SJSA1 (cell line): ENCODE measurements at places on chromosomes 13 and 19. TPM values are rescaled to one million over a fixed set of nuclear protein-coding genes. Genes with fewer than 3 reads are reported as not detected.

- no peak overlapping the region for H3K4me3 ChIP-seq
- no peaks in the 10 kb centered on the region; the same call in none of the 2 replicates for H3K27me3 ChIP-seq
- H3K4me1 ChIP-seq: no peaks in the 10 kb centered on the region
- DNase-seq: peak; percentile 24
Observed at GRCh38 chr19:32164384-32164992, 180.9 kb upstream of the ZNF507 start.

DNA sequence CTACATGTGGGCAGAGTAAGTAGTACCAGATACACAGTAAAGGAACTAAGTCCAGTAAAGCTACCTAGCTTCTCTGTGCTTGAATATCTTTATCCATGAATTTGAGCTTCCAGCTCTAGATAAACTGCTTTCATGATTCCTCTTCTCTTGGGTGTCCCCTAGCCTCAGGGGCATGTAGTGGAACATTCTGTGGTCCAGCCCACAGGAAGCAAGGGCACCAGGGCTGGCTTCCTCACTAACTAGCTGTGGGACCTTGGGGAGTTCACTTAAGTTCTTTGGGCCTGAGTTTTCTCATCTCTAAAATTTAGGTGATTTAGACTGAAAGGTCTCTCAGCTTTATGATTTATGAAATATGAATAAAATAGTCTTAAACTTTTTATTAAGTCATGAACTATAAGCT, 185.7 kb downstream of the KATNAL1 start:
- H3K27me3 ChIP-seq: no peaks in the 10 kb centered on the region
- H3K27ac ChIP-seq: no peak overlapping the region

DNA sequence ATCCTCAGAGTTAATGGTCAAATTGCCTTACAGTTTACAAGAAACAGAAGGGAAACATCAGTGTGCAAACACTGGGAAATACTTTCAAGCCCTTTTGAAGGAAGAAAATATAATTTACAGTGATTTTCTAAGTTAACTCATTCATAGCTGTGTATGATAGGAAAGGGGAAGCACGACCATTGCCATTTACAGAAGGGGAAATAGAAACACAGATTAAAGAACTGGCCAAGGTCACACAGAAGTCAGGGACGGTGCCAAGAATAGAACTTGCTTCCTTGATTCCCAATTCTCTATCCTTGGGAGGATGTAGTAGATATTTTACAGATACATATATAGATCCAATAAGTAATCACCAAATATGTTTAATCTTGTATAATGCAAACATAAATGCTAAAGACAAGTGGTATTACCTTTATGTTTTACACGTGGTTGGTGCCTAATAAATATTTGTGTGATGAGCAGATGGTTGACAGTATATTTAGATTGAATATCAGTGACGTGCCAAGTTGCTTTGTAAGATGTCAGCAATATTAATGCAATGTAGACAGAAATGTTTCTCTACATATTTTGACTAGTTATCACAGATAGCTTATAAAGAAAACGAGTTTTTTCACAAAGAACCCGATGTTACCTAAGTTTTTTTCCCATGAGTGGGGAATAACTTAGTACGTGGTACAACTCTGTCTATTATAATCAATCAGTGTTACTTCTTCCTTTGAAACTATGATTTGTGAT, 73.1 kb downstream of the FLT1 start:
- H3K4me3 ChIP-seq: no peak overlapping the region
- no peak overlapping the region for H3K27ac ChIP-seq
- no peak for DNase-seq
- H3K36me3 ChIP-seq: no peaks in the 10 kb centered on the region

- no peaks in the 10 kb centered on the region for H3K4me1 ChIP-seq
- peak; percentile 36 for DNase-seq
- no peak overlapping the region for H3K27ac ChIP-seq
- H3K27me3 ChIP-seq: peaks cover 72% of the 10 kb centered on the region
- no peaks in the 10 kb centered on the region for H3K36me3 ChIP-seq
- H3K4me3 ChIP-seq: no peak overlapping the region
Observed at GRCh38 chr13:110835721-110836604, 78.9 kb downstream of the ANKRD10 start.

NLRP8 gene
- not detected in 2 replicates for total RNA-seq

- H3K4me3 ChIP-seq: no peak overlapping the region
- H3K27me3 ChIP-seq: no peaks in the 10 kb centered on the region
- DNase-seq: no peak
- no peak overlapping the region for H3K27ac ChIP-seq
- peaks cover 85% of the 10 kb centered on the region for H3K36me3 ChIP-seq
Observed at GRCh38 chr19:49605605-49606004, 14.6 kb downstream of the PRR12 start.

- DNase-seq: no peak
- H3K27me3 ChIP-seq: no peaks in the 10 kb centered on the region
- H3K4me1 ChIP-seq: no peaks in the 10 kb centered on the region
- H3K4me3 ChIP-seq: no peak overlapping the region
- no peaks in the 10 kb centered on the region for H3K36me3 ChIP-seq
- no peak overlapping the region for H3K27ac ChIP-seq
Observed at GRCh38 chr13:66693656-66694055, 536.5 kb downstream of the PCDH9 start.

VSTM1 gene
- not detected in 2 replicates for total RNA-seq

RFPL4A gene
- not detected in 2 replicates for total RNA-seq

GRCh38 chr19:46731584-46731983, 14.3 kb upstream of the FKRP start:
- H3K4me1 ChIP-seq: peaks cover 23% of the 10 kb centered on the region
- no peak overlapping the region for H3K27ac ChIP-seq
- DNase-seq: no peak
- H3K27me3 ChIP-seq: no peaks in the 10 kb centered on the region
- peaks cover 97% of the 10 kb centered on the region for H3K36me3 ChIP-seq

HCN2 gene
- 2.2 and 4.3 TPM in 2 replicates for total RNA-seq

DNA sequence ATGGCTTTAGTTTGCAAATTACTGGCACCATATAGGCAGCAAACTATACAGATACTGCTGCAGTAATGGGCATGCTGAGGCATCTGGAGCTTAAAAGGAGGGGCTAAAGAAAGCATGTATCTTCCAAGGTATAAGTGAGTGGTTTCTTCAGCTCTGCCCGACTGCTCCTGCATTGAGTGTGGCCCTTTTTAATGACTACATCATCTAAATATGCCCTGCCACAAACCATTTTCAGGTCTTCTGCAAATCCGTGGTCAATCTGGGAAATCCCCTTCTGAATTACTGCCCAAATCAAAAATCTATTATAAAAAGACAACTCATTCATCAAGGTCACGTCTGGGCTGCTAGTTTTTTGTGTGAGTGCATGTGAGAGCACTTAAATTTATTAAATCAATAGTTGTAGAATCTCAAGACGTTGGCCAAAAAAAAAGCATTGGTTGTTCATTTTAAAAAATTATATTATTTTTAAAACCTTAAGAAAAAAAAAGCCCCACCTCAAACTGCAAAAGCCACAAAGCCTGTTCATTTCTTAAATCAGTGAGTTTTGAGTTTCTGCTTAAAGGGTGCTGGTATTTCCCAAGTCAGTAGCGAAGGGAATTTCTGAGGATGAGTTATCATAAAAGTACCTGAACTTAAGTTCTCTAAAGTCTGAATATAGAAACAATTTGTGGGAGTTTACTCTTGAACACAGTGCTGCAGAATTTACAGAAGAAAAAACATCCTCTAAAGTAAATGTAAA, 16.3 kb downstream of the LCP1 start:
- H3K36me3 ChIP-seq: no peaks in the 10 kb centered on the region
- peaks cover 52% of the 10 kb centered on the region for H3K4me1 ChIP-seq
- H3K27ac ChIP-seq: peak overlapping the region; percentile 46
- peak; percentile 58 for DNase-seq
- H3K4me3 ChIP-seq: no peak overlapping the region
- H3K27me3 ChIP-seq: no peaks in the 10 kb centered on the region

DNA sequence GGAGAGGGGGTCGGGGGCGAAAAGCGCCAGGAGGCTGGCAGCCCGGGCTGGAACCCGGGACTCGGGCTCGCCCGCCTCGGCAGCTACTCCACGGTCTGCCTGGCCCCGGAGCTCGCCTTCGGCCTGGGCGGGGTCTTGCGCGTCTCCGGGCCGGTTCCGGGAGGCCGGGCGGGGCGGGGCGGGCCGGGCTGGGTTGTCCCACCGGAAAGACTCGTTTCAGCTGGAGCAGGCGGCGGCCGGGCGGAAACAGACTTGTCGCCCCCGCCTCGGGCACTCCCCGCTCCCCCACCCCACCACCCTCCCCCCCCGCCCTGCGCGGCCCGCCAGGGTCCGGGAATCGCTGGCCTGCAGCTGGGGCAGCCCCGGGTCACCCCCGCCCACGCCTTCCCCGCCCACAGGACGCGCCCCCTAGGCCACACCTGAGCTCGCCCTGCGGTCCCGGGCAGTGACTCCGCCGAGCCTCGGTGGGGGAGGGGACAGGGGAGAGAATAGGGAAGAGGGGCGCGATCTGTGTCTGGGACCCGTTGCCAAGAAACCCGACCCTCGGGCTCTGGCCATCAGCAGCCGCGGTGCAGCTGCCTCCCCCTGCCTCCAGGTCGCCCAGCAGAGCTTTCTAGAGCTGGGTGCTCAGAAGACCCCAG, 109.4 kb downstream of the KCTD15 start:
- no peak overlapping the region for H3K4me3 ChIP-seq
- no peaks in the 10 kb centered on the region for H3K36me3 ChIP-seq
- DNase-seq: no peak
- H3K27ac ChIP-seq: no peak overlapping the region
- no peaks in the 10 kb centered on the region for H3K4me1 ChIP-seq

DNA sequence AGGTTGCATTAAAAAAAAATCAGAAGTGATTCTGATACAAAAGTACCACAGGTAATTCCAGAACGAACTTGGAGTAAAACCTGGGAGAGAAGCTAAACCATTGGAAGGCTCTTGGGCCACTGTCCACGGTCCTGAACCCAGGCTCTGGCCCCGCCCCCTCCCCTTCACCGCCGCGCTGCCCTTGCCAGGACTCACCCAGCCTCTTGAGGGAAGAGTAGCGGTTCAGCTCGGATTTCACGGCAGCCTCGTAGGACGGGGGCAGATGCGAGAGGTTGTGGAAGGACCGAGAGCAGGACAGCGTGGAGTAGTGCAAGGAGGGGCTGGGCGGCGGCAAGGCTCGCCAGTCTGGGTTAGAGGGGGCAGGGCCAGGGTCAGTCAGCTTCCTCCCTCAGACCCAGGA, 5.7 kb downstream of the SHISA7 start:
- no peaks in the 10 kb centered on the region for H3K36me3 ChIP-seq
- H3K4me3 ChIP-seq: no peak overlapping the region
- peaks cover 7% of the 10 kb centered on the region; the same call in 1 of the 2 replicates for H3K4me1 ChIP-seq
- no peak overlapping the region for H3K27ac ChIP-seq

CGB8 gene
- total RNA-seq: 0.61 TPM in 1 of 2 replicates, not detected in the other

ELF1 gene
- total RNA-seq: 8.6 and 9.4 TPM in 2 replicates
